ENCODE measurements at places on chromosomes 2 and 18. TPM values are rescaled to one million over a fixed set of nuclear protein-coding genes. Genes with fewer than 3 reads are reported as not detected.

DNA sequence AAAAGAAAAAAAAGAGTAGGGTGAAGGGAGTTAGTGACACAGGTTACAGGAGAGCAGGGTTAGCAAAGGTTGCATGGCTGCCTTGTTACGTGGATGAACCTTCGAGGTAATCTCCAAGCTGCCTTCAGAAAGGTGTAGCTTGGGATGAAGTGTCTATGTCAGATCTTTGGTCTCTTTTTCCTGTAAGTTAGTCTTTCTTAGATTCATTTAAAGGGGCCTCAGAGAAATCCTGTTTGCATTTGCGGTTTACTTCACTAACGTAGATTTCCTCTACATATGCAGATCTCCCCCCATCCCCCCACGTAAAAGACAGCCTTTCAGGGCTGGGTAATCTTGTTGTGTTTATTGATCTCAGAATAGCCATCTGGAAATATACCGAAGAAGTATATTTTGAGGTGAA lies 83.7 kb downstream of the MTA3 start:
- no peak for DNase-seq

- DNase-seq: no peak
These were observed 122.6 kb upstream of the PIEZO2 start for GRCh38 chr18:11271954-11272353.

- DNase-seq: no peak
These were observed 24.3 kb upstream of the UBE2F start for GRCh38 chr2:237942513-237942899.

RPRM gene
- total RNA-seq: not detected

- DNase-seq: no peak
These were observed 59.0 kb upstream of the KLHL14 start for GRCh38 chr18:32831781-32832180.

SOWAHC gene
- 3.2 TPM for total RNA-seq

SLC9A4 gene
- total RNA-seq: not detected

ANKRD62 gene
- not detected for total RNA-seq

FAM228A gene
- 0.77 TPM for total RNA-seq

RGPD4 gene
- not detected for total RNA-seq

DNA sequence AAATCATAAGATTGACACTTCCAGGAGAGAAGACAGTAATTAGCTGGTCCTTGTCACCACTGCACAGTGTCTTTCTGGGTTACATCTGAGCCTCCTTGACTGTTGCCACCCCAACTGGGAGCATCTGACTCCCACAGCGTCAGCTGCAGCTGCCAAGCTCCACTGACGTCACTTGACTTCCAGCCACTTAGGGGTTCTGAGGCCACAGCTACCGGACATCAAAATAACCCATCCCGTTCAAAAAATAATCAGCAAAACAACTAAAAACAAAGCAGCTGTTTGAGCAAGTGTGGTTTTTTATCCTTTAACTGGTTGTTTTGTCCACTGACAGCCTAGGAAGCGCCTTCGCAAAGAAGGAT lies 206.5 kb upstream of the AGAP1 start:
- peak; percentile 56 for DNase-seq

QPCT gene
- total RNA-seq: 2.5 TPM

DNA sequence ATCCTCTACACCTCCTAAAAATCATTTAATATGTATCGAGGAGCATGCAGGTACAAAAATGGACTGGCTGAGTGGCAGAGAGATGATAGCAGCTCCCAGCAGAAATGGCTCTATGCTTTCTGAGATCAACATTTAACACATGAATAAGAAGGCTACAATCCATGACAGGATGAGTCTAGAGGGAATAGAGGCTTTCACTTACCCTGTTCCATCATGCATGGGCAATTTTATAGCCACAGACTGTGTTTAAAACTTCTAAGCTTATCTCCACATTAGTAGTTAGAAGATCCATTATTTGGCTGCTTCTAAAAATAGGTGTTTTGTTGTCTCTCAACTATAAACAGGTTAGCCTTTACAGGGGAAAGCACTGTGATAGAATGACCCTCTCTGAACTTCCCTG lies 149.1 kb upstream of the ARHGAP28 start:
- no peak for DNase-seq

STARD6 gene
- total RNA-seq: not detected

DNA sequence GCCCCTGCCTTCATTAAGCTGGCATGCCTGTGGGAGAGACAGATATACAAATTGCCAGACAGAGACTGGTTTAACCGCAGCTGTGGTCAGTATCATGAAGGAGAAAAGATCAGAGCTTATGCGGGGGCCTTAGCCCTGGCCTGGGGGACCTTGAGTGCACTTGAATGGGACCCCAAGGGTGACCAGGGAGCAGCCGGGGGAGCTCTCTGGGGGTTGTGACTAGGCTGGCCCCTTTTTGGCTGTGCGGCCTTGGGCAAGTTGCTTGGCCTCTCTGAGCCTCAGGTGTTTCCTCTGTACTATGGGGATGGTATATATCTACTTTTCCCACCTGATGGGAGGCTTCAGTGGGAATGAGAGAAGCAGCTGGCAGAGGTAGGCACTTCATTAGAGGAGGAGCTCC lies 35.7 kb downstream of the INHBB start:
- DNase-seq: no peak
